ENCODE measurements at places on chromosomes 7 and 10. TPM values are rescaled to one million over a fixed set of nuclear protein-coding genes. Genes with fewer than 3 reads are reported as not detected.

DNA sequence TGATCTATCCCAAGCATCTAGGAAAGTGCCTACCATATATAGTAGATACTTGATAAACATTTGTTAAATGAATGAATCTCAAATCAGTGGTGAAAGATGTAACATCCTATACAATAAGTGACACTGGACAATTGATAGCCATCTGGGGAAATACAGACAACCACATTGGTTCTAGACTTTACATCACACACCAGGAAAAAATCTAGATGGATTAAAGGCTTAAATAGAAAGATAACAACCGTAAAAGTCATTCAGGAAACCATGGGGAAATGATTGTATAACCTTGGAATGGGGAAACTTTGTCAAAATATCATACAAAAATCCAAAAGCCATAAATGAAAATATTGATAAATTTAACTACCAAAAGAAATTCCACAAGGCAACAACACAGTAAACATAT, 7.0 kb upstream of the GARIN1A start:
- DNase-seq = no peak

CPN1 gene
- not detected for total RNA-seq

GSTO2 gene
- 5.9 TPM for total RNA-seq

RSPH10B gene
- total RNA-seq = 0.44 TPM

TEX47 gene
- not detected for total RNA-seq

GRCh38 chr7:1770331-1770730, 100.3 kb downstream of the ELFN1 start:
- DNase-seq = no peak

DNA sequence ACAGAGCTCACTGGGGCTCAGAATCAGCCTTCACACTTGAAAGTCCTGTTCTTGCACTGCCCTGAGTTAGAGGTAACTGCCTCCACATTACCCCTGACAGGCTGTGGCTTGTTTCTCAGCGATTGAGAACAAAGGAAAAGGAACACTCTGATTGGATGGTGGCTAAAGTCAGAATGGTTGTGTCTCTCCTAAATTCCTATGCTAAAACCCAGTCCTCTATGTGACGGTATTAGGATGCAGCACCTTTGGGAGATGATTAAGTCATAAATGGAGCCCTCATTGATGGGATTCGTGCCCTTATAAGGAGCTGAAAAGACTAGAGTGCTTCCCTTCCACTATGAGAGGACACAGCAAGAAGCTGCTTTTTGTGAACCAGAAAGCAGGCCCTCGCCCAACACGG, 38.9 kb upstream of the DGKI start:
- no peak for DNase-seq

TUBB8 gene
- 0.69 TPM for total RNA-seq

- no peak for DNase-seq
Observed at GRCh38 chr10:114033566-114033965, 10.1 kb upstream of the ADRB1 start.

ACTL6B gene
- not detected for total RNA-seq

GRCh38 chr7:11394438-11394837, 420.8 kb downstream of the PHF14 start:
- no peak for DNase-seq

DNA sequence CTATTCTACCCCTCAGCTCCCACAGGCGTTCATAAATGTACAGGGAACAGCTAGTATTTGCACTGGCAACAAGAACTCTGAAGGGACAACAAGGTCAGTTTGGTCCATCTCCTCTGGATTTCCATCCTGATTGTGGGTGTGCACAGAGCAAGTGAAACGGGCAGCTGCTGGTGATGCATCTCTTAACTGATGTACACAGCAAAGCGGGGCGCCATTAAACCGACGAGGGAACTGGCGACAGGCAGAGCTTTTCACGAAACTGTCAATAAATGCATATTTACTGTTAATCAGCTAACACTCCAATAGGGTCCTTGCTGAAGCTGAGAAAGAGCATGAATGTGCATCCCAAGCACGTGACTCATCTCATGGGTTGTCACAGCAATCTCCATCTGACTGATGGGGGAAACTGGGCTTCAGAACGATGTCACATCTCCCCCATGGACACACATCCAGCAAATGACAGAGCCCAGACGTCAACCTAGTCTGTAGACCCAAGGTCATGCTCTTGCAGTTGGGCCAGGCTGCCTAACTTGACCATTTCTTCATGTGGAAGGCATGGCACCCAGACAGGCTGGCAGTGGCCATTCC, 54.2 kb downstream of the FAM53B start:
- no peak for DNase-seq

- DNase-seq = no peak
Observed at GRCh38 chr7:94059746-94060145, 55.6 kb upstream of the BET1 start.

DNA sequence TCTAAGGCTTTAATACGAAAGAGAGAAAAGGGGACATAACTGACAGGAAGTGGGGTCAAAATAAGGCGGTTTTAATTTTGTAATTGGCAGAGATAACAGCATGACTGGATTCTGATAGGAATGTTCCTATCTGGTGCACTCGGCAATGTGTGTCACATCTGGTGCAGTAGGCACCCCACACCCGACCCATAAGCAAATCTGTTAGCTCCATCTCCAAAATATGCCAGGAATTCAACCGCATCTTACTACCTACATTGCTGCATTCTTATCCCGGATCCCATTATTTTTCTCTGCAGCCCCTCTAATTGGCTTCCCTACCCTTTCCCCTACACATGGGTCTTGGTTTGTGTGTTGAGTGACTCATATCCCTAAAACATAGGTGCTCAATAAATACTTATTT, 19.1 kb upstream of the GALNT11 start:
- no peak for DNase-seq

Data from endothelial cell (in vitro differentiated cells).